ENCODE measurements at places on chromosomes 6 and 20.

DNA sequence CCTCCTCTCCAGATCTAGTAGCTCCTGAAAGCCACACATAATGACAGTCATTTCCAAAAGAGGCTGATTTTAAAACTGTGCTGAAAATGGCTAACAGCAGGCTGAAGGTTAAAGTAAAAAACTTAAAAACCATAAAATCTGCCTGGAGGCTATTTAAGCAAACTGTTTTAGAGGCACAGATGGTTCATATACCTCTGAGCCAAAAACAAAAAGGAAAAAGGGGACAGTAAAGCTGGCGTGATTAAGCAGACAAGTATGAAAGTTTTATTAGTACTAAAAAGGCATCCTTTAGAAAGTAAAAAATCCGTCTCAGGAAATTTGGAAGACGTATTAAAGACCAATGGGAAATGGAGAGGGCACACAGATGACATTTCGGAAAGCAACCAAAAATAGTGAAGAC, 55.8 kb downstream of the SOBP start:
- DNase-seq, result no peak

- no peak for DNase-seq
Measured at GRCh38 chr20:25461786-25462545, 54.5 kb downstream of the GINS1 start.

DNA sequence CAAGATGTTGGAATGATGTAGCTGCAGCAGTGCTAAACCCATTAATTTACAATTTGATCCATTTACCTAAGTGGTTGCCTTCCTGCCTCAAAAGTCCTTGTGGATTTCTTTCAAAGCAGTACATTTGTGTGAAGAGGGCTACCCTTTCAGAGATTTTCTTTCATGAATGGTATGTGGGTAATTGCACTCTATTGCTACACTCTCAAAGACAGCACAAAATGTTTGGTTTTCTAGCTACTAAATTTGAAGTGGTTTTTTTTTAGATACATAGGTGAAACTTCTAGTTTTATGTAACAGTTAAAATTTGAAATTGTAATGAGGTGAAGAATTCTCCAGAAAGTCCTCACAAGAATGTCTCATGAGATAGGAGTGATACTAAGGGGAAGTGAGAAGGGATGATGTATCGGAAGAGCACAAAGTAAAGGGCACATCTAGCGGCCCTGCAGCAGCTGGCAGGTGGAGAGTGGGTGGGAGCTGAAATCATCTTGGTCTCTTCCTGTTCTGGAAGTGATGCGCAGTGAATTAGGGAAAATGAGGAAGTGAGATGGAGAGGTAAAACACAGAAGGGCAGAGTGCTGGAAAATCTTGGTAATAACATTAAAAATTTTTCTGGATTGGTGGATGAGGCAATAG, 236.8 kb upstream of the MAN1A1 start:
- peak; percentile 56 for DNase-seq

DNA sequence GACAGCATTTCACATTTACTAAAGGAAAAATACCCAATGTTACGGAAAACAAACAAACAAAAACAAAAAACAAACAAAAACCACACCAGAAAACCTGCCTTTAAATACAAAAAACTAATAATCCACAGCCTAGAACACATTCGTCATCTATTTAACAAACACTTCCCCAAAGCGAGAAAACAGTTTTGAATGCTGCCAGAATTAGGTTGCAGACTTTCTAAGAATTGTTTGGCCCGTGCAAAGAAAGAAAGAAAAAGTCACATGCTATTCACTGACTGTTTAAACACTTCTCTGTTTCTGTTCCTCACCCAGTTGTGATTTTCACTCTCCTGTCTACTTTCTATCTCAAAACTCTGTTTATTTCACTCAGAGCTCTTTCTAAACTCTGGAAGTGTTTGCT, 52.5 kb downstream of the BCAS1 start:
- DNase-seq, result no peak

DNA sequence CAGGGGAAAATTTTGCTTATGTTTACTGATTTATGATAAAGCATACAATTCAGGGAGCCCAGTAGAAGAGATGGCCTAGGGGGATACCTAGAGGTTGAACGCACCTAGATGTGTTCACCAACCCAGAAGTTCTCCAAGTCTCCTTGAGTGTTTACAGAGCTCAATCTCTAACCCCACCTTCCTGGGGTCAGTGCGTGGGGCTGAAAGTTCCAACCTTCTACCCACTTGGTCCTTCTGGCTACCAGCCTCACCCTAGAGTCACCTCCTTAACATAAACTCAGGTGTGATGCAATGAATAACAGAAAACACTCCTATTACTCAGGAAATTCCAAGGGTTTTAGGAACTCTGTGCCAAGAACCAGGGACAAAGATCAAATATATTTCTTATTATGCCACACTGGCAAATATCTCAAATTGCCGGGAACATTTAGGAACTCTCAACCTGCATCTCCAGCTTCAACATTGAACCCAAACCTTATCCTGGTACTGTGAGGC, 26.4 kb downstream of the AFG1L start:
- DNase-seq, result no peak

GRCh38 chr20:61727761-61728160, 337.9 kb downstream of the TAF4 start:
- DNase-seq, result no peak

GRCh38 chr20:8589956-8590355, 457.9 kb downstream of the PLCB1 start:
- no peak for DNase-seq

DNA sequence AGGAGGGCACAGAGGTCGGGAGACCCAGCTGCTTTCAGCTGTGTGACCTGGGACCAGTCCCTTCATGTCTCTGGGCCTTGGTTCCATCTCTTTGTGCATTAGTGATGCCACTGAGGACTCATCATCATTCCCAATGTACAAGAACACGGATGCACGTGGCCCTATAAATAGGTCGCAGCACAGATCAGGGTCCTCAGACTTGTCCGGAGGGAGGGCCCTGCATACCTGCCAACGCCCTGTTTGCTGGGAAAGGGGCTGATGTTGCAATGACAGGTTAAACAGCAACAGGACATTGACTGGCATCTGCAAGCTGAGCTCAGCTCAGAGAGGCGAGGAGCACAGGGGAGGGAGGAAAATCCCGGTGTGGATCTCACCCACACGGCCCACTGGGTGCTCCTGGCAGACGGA, 21.8 kb downstream of the TGM2 start:
- DNase-seq, result no peak

- DNase-seq, result no peak
Measured at GRCh38 chr6:49264496-49264895, 198.6 kb downstream of the MMUT start.

GRCh38 chr6:169164986-169165385, 88.7 kb downstream of the THBS2 start:
- DNase-seq, result no peak

DNA sequence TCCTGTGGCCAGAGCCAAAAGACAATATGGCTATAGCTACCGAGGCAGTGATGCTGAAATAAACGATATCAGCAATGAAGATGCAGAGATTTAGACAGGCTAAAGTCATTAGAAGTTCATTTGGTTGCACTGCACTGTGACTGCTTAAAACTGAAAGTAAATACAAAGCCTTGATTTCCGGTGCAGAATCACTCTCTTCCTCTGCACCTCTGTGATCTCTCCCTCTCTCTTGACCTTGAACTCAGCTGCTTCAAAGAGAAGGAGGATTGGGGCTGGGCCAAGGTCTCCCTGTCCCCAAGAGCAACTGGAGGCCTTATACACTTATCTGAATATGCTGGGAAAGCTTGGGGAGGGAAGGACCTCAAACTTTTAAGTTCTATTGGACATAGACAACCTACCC, 34.6 kb upstream of the SPACA1 start:
- DNase-seq, result no peak

GRCh38 chr20:63749597-63750508, 10.3 kb downstream of the SLC2A4RG start:
- no peak for DNase-seq

DNA sequence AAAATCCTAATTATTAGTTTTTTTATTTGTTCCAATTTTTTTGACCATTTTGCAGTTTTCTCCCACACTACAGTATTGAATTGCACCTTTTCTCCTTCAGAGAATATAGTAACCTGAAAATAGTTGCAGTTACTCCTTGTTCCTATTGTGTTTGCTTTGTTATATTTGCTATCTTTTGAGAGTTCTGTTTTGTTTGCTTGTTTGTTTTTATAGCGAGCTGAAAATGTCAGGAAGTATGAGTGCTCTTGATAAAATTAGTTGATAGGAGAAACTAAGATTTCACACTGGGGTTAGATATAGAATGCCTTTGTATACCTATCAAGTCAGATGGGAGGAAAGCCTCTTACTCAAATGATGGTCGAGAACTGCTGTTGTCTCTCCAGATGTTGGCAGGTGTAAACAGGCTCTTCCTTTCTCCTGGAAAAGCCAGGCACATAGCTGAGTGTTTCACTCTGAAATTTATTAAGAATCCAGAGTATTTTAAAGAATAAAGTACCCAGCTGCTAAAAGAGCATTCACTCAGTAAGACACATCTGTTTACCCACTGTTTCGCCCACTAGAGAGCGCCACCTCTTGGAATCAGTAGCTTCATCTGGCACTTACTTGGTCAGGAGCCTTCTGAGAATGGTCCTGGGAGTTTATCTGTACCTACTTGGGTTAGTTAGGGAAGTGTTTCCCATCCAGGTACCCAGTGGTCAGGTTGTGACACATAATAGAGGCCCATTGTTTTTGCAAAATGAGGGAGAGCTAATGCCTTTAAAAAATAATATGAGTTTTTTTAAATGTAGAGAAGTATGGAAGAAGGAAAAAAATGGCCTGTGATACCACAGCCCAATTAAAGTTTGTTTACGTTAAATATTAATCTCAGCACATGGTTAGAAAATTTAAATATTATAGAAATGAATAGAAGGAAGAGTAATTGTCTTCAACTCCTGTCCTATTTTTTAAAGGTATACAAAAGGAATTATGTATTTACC, 11.2 kb downstream of the NT5DC1 start:
- DNase-seq, result no peak

- DNase-seq, result no peak
Measured at GRCh38 chr6:102300350-102300749, 906.8 kb downstream of the GRIK2 start.

GRCh38 chr6:27868311-27868710, 43.9 kb downstream of the OR2B2 start:
- DNase-seq, result no peak

- DNase-seq, result no peak
Measured at GRCh38 chr20:62755817-62756724, 40.2 kb upstream of the MRGBP start.

GRCh38 chr20:63163596-63164483, 52.1 kb downstream of the YTHDF1 start:
- DNase-seq, result peak; percentile 87

- DNase-seq, result no peak
Measured at GRCh38 chr6:23533311-23533710, 592.7 kb upstream of the NRSN1 start.

- DNase-seq, result no peak
Measured at GRCh38 chr6:5450073-5450472, 188.8 kb downstream of the FARS2 start.

- DNase-seq, result no peak
Measured at GRCh38 chr20:44204156-44204831, 6.3 kb downstream of the OSER1 start.

- DNase-seq, result no peak
Measured at GRCh38 chr6:16882230-16882629, 121.0 kb upstream of the ATXN1 start.

GRCh38 chr20:38393259-38393658, 41.9 kb downstream of the SNHG17 start:
- no peak for DNase-seq

DNA sequence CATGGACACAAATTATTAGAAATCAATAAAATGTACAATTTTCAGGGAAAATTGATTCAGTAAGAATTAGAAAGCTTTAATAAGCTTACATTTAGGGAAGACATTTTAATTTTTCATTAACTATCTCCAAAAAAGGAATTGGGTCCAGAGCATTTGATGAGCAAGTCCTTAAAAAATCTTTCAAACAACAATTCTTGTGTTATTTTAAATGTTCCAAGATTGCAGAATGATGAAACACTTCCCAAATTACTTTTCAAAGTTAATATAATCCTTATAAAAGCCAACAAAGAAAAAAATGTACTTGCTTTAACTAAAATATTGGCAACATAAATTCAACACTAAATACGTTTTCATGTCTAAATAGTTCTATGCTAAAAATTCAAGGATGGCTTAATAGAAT, 102.0 kb downstream of the ADAT2 start:
- no peak for DNase-seq
